ENCODE measurements at places on chromosomes 1 and 21.

- no peak for DNase-seq
These were observed 20.4 kb upstream of the EVA1B start for GRCh38 chr1:36343651-36344394.

GRCh38 chr1:39275836-39276507 lies 71.5 kb downstream of the MACF1 start:
- no peak for DNase-seq

DNA sequence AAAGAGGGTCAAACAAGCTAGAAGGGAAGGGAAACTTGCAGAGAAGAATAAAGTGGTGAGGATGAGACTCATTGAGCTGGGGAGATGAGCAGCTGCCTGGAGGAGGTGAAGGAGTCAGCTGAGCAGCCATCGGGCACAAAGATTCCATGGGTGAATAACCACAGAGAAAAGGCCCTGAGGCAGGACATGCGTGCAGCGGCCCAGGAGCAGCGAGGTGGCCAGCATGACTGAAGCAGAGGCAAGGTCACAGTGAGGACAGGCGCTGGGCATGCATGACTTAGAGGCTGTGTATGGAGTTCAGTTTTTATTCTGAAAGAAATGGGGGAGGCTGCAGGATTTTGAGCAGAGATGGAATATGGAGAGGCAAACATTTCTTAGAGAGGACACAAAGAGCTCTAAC lies 24.9 kb downstream of the OLFML2B start:
- no peak for DNase-seq

DNA sequence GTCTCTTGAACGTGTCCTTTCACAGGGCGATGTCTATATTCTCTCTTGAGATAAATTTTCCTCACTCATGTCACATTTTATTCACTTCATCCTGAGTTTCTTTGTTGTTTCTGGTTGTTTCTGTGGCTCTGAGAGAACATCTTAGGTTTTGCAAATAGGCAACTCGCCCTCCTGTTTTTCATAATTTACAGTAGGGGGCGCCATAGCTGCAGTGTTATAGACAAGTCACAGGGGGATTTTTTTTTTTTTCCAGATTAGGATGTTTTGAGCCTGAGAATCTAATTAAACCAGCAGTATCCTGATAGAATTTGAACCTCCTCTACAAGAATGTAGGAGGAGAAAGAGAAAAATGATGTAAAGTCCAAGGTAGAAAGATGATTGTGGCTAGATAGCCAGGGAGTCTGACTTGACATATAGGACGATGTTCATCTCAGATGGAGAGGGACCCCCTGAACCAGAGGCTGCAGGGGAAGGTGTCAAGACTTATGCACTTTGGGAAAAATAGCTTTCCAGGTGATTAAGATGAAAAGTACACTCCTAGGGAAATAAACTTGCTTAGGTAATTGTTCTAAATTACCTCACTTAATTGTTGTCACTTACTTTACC lies 76.3 kb downstream of the ZP4 start:
- DNase-seq, result no peak

- no peak for DNase-seq
These were observed 394.3 kb downstream of the KCNH1 start for GRCh38 chr1:210739627-210740026.

GRCh38 chr1:236108027-236108648 lies 34.2 kb upstream of the GPR137B start:
- no peak for DNase-seq

DNA sequence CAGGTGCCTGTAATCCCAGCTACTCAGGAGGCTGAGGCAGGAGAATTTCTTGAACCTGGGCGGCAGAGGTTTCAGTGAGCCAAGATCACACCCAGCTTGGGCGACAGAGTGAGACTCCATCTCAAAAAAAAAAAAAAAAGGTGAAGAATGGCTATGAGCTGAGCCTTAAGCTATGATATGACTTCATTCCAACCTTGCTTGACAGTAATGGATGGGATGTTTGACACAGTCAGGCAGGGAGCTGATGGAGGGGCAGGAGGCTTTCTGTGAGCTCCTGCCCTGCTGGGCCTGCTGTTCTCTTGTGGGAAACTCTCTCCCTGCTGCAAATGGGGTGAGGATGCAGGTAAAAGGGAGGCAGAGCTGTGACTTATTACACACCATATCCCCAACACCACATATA lies 27.6 kb downstream of the NCF2 start:
- no peak for DNase-seq

GRCh38 chr1:202181586-202181985 lies 12.0 kb upstream of the LGR6 start:
- no peak for DNase-seq

All from NCI-H510A (cell line).